SW480 (cell line): ENCODE measurements at places on chromosomes 7 and 10.

- no peak for DNase-seq
These were observed 599.6 kb upstream of the GHITM start for GRCh38 chr10:83539528-83540308.

DNA sequence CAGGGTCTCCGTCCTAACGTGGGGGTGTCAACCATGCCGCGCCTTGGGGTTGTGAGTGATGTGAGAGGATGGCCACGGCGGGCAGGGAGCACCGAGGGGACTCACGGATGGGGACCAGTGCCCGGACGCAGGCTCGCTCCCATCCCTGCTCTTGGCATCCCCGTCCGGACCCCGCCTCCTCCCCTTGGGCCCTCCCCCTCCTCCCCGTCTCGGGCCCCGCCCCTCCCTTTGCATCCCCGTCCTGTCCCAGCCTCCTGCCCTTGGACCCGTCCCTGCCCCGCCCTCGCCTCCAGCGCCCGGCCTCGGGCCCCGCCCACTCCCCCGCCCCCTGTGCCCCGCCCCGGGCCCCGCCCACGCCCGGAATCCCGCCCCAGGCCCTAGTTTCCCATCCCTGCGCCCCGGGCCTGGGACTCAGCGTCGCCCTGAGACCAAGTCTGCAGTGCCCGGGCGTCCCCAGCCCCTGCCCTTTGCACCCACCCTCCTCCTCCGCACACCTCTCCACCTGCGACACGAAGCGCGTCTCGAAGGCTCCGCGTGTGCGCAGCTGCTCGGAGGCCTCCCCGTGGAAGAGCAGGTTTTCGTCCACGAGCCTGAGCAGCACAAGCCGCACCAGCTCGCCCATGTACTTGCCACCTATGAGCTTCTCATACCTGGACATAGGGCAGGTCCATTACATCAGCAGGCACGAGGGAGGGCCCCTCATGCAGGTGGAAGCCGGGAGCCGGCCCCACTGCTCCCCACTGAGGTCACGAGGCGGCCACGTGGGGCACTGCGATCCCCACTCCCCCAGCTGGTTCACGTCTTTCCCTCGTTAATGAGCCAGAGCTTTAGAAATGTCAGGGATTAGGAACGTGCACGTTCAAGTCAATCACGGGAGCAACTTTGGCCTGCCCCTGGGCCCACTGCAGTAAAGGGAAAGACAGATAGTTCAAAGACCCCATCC is 5.1 kb upstream of the MYL7 start:
- DNase-seq, result peak; percentile 39

DNA sequence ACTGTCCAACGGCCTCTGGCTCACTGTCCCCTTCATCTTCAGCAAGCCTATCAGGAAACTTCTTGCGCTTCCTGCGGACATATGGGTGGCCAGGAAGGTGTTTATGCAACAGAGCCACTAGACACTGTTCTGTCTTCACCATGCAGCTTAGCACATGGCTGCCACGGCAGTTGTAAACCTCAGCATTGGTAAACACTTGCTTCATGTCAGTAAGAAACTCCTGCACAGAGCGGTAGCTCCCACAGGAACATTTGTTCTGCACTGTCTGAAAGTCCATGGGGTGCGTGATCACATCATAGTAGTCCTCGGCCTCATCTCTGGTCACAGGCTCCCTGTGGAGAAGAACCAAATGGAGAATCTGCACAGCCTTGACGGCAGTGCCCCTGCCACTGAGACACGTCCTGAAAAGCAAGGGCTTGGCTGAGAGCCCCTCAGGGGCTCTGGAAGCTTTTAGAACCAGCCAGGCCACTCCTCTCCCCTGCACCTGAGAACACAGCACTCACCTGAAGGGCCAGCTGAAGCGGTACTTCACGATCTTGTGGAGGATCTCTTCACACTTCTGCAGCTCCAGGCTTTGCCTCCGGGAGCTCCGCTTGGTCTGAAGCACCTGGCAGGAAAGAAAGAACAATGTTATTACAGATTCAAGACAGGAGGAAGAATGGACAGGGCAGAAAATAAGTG is 8.8 kb downstream of the FZD9 start:
- DNase-seq, result no peak

GRCh38 chr7:47142867-47143175 is 439.1 kb downstream of the TNS3 start:
- no peak for DNase-seq

GRCh38 chr7:140215281-140215680 is 38.5 kb upstream of the KDM7A start:
- DNase-seq, result no peak

- DNase-seq, result no peak
These were observed 179.3 kb downstream of the PFKFB3 start for GRCh38 chr10:6382081-6382480.

DNA sequence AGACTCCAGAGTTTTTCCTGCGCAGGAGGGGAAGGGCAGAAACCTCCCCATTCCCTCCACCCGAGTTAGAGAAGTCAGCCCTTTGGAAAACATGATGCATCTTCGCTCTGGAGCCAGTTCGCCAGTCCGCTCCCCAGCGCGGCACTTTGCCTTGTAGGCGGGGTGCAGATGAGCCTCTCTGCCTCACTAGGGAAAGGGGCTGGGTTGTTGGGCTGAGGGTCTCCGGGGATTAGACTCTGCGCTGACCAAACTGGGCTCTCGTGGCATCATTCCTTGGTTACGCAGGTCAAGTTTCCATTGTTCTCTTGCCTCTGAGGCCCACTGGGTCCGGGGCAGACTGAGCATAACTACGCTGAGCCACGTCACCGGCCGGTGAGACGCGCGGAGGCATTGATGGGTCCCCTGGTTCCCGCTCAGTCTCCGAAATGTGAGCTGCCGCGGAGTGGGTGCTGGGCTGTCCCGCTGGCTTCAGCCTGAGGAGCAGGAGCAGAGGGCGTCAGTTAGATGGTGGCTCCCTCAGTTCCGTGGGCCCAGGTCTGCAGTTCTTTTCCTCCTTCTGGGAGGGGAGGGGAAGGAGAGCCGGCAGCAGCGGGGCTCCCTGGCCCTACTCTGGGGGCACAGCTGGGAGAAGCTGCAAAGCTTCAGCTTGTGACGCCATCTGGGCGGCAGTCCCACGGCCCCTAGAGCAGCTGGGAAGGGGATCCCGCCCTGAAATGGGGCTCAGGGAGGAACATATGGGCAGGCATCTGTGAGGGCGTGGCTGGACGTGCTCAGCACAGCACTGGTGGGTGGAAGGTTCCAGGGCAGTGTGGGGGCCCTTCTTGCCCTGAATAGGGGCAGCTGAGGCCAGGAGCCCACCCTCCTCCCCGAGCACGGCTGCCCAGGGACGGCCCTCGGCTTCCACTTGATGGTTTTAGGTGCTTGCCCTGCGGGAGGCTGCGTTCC is 121.3 kb upstream of the BTBD16 start:
- no peak for DNase-seq

DNA sequence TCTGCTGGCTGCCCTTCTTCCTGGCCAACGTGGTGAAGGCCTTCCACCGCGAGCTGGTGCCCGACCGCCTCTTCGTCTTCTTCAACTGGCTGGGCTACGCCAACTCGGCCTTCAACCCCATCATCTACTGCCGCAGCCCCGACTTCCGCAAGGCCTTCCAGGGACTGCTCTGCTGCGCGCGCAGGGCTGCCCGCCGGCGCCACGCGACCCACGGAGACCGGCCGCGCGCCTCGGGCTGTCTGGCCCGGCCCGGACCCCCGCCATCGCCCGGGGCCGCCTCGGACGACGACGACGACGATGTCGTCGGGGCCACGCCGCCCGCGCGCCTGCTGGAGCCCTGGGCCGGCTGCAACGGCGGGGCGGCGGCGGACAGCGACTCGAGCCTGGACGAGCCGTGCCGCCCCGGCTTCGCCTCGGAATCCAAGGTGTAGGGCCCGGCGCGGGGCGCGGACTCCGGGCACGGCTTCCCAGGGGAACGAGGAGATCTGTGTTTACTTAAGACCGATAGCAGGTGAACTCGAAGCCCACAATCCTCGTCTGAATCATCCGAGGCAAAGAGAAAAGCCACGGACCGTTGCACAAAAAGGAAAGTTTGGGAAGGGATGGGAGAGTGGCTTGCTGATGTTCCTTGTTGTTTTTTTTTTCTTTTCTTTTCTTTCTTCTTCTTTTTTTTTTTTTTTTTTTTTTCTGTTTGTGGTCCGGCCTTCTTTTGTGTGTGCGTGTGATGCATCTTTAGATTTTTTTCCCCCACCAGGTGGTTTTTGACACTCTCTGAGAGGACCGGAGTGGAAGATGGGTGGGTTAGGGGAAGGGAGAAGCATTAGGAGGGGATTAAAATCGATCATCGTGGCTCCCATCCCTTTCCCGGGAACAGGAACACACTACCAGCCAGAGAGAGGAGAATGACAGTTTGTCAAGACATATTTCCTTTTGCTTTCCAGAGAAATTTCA is 1.7 kb downstream of the ADRB1 start:
- peak; percentile 44 for DNase-seq

DNA sequence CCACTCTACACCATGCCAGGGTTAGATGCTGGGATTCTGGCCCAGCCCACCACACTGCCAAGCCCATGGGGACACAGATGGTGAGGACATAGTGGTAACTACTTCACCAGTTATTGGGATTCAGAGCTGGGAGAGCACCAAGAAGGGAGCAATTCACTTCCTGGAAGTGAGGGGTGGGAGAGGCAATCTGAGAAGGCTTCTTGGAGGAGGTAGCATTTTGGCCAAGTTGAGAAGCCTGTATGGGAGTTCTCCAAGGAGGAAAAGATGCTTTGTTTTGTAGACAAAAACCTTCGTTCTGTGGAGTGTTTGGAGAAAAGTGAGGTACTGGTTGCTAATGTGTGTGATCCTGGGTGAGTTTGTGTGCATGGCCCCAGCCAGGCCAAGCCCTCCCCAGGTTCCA is 3.8 kb upstream of the PRKRIP1 start:
- no peak for DNase-seq

DNA sequence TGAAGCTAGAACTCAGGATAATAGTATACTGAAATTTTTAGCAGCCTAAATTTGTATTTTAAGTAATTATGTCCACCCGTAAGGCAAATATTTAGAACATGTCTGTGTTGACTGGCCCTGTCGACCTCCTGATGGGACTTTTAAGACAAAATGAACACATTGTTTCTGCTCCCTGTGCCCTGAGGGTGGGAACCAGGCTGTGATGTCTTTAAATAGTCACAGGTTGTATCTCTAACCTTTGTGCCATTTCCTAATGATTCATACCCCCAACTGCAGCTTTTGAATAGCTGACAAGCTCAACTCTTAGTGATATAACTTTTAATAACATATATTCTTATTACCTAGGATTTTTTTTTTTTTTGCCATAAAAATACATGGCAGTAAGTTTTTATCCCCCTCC is 494.9 kb upstream of the AKR1E2 start:
- peak; percentile 7 for DNase-seq

DNA sequence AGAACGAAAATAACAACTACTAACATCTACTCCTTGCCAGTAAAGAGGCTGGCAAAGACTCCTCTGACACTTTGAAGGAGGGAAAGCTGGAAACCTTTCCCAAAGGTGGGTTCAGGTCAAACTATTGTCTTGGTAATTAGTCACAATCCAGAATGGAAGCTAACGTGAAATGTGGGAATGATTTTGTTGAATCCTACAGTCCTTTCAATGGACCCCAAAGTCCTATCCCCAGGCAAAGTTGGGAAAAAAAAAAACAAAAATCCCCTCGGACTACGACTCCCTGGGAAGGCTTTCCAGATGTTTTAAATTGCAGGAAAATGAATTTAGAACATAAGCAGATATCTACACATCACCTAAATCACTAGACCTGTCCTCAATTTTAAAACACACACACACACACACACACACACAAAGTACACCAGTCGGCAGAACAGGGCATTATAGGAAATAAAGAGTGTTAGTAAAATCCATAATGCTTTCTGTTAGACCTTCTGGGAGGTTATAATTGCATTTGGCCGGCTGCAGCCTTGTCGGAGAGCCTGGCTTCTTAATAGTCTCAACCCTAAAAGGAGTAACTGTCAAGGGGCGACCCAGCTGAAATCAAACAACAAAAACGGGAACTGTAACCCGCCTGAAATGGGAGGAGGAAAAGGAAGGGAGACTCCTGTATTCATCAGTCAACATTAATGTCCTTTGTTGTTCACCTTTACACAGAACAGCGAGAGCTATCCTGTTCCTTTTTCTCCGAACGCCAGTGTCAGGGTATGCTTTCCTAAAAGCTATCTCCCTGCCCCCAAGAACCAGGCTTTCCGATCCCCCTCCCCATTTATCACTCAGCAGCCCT is 1.5 kb downstream of the DOCK4 start:
- DNase-seq, result peak; percentile 53

- no peak for DNase-seq
These were observed 690.6 kb downstream of the LRMDA start for GRCh38 chr10:76122056-76122455.

GRCh38 chr7:4051696-4052095 is 630.4 kb upstream of the FOXK1 start:
- DNase-seq, result no peak

GRCh38 chr10:28367929-28368484 is 65.1 kb upstream of the MPP7 start:
- no peak for DNase-seq

DNA sequence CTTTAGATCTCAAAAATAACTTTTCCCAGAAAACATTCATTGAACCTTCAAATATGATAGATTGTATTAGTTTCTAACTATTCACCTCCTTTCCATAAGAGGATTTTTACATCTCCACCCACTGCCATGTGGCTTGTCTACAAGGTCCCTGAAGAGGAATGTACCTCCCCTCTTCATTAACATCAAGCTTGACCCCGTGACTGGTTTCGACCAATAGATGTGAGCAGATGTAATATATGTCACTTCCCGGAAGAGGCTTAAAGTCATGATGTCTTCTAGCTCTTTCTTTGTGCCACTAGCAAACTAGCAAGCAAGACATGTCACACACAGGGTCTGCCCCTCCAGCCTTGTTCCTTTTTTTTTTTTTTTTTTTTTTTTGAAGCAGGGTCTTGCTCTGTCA is 6.9 kb downstream of the BAZ1B start:
- no peak for DNase-seq

DNA sequence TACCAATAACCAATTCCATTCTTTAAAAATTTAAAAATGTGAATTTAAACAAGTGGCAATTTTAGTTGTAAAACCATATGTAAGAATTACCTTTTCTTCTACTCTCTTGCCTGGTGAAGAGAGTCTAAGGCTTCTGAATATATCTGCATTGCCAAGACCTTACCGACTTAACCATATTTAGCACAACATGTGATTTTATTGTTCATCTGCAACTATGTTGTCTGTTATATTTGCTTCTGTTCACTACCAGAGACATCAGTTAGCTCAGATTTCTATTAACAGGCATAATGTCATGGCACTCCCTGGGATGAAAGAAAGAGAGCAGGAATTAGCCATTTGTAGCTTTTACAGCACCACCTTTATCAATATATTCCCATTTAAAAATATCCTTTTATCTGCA is 55.3 kb downstream of the CHN2 start:
- no peak for DNase-seq

DNA sequence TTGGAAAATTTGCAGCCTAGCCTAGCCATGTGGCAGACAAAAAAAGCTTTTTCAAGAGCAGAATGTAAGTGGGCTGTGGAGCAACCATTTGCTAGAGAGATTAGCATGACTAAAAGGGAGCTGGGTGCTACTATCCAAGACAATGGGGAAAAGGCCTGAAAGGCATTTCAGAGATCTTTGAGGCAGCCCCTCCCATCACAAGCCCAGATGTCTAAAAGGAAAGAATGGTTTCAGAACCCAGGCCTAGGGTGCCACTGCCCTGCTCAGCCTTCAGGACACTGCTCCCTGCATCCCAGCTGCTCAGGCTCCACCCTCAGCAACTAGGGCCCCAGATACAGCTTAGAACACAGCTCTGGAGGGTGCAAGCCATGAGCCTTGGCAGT is 24.7 kb downstream of the PNLIPRP3 start:
- DNase-seq, result no peak

GRCh38 chr7:25860275-25861163 is 291.5 kb upstream of the NFE2L3 start:
- peak; percentile 84 for DNase-seq

GRCh38 chr10:112915590-112916572 is 34.2 kb upstream of the TCF7L2 start:
- peak; percentile 89 for DNase-seq
